CD4-positive, alpha-beta T cell treated with Interleukin-2 at 100 ng/mL for 4 hours (primary cell): ENCODE measurements at places on chromosomes 1 and 21.

DNA sequence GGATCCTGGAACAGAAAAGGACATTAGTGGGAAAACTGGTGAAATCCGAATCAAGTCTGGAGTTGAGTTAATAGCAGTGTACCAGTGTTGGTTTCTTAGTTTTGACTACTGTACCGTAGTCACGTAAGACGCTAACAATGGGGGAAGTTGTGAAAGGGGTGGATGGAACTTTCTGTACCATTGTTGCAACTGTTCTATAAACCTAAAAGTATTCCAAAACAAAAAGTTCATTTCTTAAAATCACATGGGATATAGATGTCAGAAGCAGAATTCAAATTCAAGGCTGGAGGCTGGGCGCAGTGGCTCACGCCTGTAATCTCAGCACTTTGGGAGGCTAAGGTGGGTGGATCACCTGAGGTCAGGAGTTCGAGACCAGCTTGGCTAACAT, 16.9 kb downstream of the ARHGEF19 start:
- no peak for DNase-seq

GRCh38 chr21:25881524-25882376, 147.0 kb downstream of the GABPA start:
- peak; percentile 61 for DNase-seq

DNA sequence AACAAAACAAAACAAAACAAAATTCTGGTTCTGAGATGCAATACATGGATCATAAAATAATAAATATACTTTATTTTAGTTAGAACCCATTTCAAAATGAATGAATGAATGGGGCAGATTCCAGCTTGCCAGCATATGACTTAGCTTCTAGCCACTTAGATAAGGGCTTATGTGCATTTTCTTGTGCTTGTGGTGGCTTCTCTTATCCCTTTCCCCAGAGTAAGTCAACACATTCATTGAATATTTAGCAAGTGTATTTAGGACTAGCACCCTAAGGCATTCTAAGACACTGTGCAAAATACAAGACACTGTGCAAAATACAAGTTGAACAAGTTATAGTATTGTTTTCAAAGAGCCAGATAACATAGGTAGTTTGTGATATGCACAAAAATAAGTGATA, 4.7 kb downstream of the ADIPOR1 start:
- DNase-seq = no peak

- DNase-seq = peak; percentile 31
Observed at GRCh38 chr1:231420959-231421545, 1.0 kb downstream of the EGLN1 start.

GRCh38 chr1:150537732-150538684, 11.2 kb upstream of the ADAMTSL4 start:
- DNase-seq = no peak

GRCh38 chr1:61612602-61613001, 112.3 kb downstream of the TM2D1 start:
- DNase-seq = no peak

DNA sequence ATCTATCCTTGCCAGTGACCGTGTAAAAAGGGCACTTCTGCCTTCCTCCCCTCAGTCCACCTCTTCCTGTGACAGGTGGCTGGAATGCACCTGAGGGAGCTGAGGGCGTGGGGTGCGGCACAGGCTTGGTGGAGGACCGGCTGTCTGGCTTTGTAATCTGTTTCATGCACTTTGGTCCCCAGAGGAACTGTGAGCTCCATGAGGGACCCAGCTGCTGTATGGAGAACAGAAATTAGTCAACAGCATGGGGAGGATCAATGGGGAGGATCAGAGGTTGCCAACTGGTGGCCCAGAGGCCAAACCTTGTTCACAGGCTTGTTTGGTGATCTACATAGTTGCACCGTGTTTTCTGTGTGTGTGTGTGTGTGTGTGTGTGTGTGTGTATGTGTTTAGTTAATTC, 19.0 kb upstream of the LUZP1 start:
- no peak for DNase-seq

GRCh38 chr1:36652011-36652410, 169.3 kb upstream of the CSF3R start:
- no peak for DNase-seq

DNA sequence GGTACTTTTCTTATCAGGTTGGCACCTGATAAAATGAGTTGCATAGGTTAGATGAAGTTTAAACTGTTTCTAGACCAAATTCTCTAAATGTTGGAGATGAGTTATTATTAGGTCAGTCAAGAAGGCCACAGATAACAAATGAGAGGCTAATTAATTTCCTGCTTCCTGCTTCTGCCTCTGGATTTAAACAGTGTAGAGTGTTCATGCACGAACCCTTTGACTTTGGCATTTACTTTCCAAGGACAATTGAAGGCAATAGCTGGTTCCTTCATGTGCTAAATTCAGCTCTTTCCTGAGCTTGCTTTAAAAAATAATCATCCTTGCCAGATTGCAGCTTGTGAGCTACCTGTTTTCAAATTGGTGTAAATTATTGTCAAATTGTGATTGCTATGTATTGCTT, 80.6 kb downstream of the RASAL2 start:
- DNase-seq = no peak

GRCh38 chr1:204293605-204294337, 66.0 kb downstream of the PLEKHA6 start:
- no peak for DNase-seq

DNA sequence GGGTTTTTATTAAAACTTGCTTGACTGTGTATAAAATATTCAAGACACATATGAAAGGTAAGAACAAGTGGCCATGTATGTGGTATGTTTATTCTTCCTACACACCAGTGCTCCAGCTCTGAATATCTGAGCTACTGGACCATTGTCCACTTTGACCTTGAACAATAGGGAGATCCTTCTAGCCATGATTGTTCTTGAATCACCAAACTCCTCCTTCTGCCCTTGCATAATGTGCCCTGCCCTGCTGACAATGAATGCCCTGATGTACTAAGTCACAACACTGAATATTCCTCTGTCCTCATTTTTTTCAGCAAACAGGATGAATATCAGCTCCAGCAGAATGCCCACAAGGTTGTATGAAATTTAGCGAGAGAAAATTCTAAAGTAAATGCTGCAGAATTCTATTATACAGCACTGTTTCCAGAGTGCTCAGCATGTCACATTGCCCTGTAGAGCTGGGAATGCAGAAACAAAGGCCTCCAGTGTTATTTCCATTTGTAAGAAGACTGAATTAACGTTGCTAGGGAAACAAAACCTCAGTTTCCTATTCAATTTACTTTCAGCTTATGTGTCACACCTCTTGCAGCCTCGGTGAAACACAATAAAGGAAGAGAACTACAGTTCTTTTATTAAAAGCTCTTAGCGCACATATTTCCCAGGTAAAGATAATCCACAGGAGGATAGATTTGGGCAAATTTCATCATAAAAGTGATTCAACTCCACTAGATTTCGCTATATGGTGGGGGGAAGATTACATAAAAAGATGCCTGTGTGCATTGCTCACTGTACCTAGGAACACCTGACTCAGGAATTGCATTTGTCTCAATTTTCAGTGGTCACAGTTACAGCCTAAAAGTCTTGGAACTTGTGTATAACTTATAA, 187.4 kb upstream of the ATP1B1 start:
- no peak for DNase-seq

DNA sequence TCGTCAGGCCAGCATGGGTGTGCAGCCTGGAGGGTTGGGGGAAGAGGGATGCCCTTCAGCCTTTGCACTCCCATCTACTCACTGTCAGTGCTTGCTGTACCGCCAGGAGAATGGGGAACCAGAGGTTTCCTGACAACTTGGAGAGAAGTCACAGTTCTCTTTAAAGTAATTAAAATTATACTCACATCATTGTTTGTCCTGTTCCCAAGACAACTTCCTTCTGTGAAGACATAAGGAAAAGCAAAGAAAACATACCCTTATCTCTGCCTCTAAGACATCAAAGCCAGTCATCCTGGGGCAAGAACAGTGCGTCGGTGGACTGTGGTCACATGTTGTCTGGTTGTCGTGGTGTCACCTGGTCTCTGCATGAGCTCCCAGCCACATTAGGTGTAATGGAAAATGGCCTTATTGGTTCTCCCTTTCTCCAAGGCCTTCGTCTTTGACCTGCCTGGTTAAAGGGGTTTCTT, 17.6 kb downstream of the TRAF5 start:
- DNase-seq = no peak

- no peak for DNase-seq
Observed at GRCh38 chr1:115457289-115457688, 119.2 kb upstream of the NGF start.

GRCh38 chr21:29349702-29350101, 51.0 kb downstream of the BACH1 start:
- no peak for DNase-seq

- no peak for DNase-seq
Observed at GRCh38 chr1:201538612-201539551, at the start of gene NAV1. TSS of gene NAV1 (plus strand) at chr1:201539127. CDS start at chr1:201622885, 83,758 bp downstream.

DNA sequence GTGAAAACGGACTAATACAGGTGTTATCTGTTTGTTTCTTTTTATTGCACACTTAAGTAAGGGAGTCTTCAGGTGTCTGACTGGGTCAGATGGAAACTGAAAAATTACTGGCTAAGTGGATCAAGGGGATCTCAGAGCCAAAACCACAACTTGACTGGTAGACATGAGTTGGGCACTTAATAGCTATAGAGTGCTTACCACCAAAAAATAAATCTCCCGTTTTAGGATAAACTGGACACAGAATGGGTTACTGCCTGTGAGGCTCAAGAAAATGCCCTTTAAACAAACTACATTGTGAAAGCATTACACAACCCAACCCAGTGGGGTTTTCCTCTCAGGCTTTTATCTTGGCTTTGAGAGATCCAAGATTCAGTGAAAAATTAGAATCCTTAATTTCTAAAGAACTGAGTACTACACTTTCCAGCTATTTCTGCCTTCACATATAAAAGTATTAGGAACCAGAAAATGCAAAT, 134.0 kb upstream of the LYPLAL1 start:
- no peak for DNase-seq

- no peak for DNase-seq
Observed at GRCh38 chr1:192869308-192869940, 60.6 kb downstream of the RGS2 start.

GRCh38 chr1:61133335-61134019, 51.1 kb downstream of the NFIA start:
- no peak for DNase-seq

- DNase-seq = no peak
Observed at GRCh38 chr1:194394676-194395075, 1208.3 kb upstream of the B3GALT2 start.

DNA sequence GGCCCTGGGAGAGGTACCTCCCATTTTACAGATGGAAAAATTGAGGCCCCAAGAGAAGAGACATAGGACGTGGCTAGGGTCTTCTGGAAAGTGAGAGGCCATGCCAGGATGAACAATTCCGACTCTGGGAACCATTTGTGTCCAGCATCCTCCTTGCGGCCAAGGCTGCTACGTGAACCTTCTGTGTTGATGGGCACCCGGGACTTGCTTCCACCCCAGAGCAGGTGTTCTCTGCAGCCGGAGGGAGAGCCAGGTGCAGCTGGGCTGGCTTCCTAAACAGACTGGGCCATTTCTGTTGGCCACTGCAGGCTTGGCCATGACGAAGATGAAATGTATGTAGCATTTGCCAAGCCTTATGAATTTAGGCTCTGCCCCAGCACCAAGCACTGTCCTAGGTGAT, 118.9 kb downstream of the PRDM2 start:
- no peak for DNase-seq

DNA sequence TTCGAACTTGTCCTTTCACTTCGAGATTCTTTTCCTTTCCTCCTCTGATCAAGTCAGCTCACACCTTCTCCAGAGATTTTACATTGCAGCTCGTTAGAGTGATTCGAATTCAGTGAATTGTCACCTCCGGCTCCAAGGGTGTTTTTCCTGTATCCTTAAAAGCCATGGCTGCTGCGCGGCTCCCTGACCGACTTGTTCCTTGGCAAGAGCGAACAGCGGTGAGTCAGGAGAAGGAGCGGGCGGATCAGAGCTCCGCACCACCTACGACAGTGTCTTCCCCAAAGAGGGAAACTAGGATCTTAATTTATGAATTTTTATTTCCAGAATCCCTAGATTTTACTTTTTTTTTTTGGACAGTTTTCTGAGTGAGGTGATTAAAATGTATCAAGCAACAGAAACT, 204.4 kb upstream of the ADGRL2 start:
- DNase-seq = no peak

DNA sequence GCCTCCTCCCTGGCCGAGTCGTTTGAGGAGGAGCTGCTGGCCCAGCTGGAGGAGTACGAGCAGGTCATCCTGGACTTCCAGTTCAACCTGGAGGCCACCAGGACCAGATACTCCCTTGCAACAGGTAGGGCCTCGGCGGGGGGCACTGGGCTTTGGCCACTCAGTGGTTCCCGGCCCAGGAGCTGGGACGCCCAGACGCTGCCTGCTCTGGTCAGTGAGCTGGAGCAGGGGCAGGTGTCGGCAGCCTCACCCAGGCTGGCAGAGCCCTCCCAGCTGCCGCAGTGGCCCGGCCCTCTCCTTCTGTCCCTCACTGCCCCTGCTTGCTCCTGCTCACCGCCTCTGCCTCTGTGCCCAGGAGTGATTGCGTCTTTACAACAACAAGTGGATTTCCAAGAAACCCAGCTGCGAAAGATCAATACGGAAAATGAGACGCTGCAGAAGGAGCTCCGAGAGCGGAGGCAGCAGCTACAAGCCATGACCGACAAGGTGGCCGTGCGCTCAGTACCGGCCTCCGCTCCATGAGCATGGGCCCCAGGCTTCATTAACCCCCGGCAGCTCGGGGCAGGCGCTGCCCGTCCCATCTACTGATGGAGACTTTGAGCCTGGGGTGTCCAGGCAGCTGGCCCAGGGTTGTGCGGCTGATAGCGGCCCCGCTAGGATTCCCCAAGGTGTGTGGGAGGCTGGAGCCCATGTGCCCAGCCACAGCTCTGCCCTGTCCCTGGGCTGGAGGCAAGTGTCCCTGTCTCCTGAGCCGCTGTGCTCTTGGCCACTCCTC, 9.0 kb upstream of the SMIM1 start:
- no peak for DNase-seq

GRCh38 chr1:41496080-41497055, 11.9 kb upstream of the EDN2 start:
- DNase-seq = no peak

DNA sequence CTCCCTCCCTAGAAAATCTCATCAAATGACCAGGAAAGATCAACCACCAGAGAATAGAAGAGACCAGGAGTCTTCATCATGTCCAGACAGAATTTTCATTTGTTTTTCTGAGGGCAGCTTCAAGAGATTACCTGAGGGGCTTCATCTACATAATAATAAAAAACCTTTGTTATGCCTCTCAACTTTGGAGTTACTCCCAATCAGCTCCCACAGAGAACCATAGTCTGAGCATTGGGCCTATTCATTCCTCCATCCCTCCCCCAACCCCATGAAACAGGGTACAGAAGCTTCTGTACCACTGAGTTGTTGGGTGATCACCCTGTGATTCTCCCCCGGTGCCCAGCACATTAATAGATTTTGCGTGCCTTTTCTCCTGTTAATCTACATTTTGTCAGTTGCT, 53.3 kb upstream of the PRRC2C start:
- DNase-seq = no peak

GRCh38 chr1:81757398-81758020, 43.2 kb upstream of the ADGRL2 start:
- DNase-seq = no peak
